Fibroblast of lung (primary cell): ENCODE measurements at places on chromosomes 6 and 20. TPM values are rescaled to one million over a fixed set of nuclear protein-coding genes. Genes with fewer than 3 reads are reported as not detected.

The SPATA25 gene
- 1.5 and 3.6 TPM in 2 replicates for total RNA-seq

DNA sequence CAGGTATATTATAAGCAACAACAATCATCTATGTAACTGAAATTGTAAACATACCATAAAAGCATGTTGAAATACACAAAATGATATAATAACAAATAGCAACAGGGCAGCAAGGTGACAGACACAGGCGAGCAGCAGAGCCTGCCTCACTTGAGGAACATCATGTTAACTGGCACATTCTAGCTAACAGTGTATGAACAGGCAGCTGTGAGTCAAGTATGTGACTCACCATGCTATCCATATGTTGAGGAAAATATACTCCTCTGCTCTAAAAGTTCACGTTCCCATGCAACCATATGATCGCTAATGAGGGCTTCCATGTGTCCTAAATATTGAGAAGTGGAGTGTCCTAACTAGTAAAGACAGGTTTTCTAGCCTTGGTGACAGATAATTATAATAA is 18.4 kb downstream of the SERAC1 start:
- DNase-seq: peak; percentile 79

The GSTA2 gene
- not detected in 2 replicates for total RNA-seq

- DNase-seq: no peak
Measured at GRCh38 chr6:100768816-100769351, 112.2 kb downstream of the ASCC3 start.

The MICB gene
- total RNA-seq: 6.2 and 17.2 TPM in 2 replicates
